ENCODE measurements at places on chromosomes 12 and 14.

DNA sequence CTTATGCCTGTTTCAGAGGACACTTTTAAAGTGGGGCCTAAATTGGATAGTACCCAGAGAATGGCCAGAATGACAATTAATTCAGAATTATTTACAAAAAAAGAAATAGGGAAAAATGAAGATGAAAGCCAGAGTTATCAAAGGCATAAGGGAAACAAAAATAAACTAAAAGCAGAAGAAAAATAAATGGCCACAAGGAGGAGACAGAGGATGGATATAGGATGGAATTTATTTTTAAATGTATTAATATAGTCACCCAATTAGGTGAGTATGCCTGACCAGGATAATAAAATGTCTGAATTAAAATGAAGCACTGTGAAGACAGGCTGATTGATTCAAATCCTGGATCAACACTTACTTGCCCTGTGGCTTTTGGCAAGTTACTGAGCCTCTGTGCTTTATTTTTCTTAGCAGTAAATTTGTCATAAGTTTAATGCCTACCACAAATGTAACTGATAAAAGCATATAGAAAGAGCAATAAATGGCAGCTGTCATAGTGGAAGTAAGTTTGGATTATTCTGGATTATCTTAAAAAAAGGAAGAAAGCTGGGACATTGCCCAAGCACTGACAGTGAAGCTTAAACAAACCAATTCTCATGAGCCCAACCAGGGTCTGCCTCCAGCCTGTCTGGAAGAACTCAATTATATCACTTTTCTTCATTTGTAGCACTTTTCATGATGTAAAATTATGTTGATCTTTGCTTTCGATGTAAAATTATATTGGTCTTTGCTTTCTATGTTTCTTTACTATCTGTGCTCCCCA lies 3.5 kb downstream of the CLEC9A start:
- no peak for DNase-seq

DNA sequence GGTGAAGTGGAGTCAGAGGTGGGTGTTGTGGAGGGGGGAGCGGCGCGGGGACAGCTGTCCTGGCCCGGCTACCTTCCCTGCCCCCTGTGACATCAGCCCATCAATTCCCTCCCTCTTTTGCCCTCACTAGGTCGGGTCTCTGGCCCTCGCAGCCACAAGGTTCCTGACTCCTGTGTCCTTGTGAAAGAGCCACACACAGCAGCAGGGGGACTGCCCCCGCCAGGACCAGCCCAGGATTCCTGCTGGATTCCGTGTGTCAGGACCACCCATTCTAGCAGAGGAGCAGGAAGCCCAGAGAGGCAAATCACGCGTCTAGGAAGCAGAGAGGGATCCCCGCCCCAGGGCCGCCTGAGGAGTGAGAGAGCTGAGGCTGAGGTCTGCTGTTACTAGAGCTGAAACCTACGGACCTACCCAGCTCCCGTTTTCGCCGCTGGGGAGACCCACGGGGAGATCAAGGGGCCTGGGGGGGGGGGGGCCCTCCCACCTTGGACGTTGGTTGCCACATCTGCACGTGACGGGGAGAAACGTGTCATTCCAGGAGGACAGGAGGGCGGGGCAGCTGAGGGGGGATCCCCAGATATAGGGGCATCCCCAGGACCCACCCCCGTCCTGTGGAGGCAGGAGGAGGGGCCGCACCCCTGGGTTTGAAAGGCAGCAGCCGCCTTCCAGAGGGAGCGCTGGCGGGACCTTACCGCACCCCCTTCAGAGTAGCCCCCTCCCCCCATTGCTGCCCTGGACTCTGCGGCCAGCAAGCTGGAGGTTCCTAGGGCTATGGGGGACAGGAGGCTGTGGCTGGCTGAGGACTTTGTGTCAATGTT lies 12.5 kb upstream of the INF2 start:
- DNase-seq: no peak

DNA sequence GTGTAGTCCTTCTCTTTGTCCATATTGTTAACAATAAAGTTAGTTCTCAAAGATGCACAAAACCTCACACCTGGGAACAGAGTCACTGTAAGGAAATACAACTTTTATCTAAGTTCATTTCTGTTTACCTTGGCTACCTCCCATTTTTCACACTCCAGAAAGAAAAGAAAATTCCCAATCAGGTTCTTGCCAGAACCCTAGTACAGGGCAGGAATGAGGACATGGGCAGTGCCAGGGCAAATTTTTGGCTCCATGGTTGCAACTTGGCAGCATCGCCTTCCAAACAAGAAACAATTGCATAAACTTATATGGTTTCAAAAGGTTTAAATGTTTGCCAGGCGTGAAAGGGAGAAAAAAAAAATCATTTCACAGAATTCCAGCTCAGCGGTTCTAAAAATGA lies 296.3 kb upstream of the PRKD1 start:
- DNase-seq: no peak

DNA sequence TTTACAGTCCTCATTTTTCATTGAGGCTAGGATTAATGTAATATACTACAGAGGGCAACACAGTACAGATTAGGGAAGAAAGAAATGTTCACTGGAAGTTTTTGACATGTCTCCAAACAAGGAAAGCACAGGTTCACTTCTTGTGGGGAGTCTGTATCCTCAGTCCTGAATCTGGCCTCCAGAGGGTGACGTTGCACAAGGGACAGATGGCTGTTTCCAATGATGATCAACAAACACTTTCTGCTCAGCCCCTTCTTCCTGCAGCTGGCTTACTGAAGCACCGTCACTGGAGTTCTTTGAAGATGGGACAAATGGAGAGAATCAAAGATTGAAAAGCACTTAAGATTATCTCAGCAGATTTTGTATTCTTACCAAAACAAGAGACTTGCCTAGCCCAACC lies 123.3 kb upstream of the OR4E1 start:
- DNase-seq: no peak

DNA sequence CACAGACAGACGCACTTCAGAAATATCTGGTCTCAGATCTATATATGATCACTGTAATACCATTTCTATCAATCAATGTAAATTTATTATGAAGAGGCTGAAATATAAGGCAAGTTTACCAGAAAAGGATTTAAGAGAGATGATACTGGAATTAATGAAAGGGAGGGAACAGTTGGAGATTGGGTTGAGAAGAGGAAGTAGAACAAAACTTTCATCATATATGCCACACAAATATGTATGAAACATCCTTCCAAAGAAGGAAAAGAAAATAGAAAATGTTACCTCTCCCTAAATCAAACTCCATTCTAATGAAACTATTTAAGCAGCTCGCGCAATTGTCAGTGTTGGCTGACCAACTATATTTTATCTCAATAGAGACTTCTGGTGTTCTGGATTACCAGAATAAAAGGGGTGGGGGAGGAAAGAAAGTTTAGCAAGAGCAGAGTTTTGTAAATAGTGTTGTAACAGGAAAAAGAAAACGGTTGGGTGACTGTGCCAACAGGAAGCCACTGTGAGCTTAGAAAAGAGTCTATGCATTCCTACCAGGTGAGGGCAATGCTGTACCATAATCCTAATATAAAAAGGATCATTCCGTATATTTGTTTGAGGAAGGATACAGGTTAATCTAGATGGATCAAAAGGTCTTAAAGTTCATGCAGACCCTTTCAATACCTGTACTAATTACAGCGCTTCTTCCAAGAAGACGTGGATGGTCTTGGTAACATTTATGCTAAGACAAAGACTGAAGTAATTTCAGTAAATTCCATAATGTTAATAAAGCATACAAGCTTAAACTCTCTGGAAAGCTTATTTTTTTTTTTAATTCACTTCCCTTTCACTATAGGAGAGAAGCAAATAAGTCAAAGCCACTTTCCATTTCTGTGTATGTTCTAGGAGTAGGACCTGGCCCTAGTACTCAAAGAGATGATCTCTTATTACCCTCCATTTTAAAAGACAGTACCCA lies 14.5 kb upstream of the LLPH start:
- DNase-seq: peak; percentile 2

DNA sequence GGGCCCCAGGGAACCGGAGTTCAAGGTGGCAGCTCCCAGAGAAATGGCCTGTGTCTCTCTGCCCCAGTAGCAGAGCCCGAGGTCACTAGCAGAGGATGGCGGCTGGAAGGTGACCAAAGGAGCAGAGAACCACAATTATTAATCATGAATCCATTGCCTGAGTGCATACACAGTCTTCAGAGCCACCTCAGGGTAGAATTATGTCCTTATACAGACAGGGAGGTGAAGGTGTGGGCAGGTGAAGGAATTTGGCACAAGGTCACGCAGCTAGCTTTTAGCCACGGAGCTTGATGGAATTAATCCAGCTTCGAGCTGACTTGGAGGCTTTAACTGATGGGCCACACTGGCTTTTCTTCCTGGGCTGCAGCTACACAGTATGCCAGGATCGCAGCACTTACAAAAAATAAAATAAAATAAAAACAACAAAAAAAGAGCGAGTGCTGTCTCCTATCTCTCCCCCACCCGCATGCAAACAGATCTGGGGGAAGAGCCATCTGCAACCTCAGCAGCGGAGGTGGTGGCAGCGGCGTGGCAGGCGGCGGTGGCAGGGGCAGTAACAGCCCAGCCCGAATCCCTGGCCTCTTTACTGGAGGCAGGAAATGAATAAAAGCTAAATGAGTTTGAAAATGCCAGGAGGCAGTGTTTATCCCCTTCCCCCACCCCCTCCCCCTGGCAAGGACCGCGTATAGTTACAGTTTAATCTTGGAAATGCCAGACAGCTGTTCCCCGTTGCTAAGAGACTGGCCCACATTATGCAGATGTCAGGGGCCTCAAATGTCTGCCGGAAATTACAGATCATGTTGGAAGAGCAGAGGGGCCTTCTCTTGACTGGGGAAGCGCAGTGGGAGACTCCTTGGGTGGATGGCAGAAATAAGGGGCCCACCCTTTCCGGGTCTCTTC lies 93.5 kb downstream of the LRRC74A start:
- DNase-seq: peak; percentile 94

- DNase-seq: no peak
Observed at GRCh38 chr14:53850714-53851296, 105.8 kb downstream of the BMP4 start.

All from NCI-H2081 treated with DMSO at 0.1 percent for 48 hours (cell line).